ENCODE measurements at places on chromosomes 4 and X.

GRCh38 chr4:32207456-32207855, 1487.3 kb downstream of the PCDH7 start:
- no peak overlapping the region for H3K27ac ChIP-seq
- H3K4me1 ChIP-seq, result no peaks in the 10 kb centered on the region
- H3K27me3 ChIP-seq, result no peaks in the 10 kb centered on the region

DNA sequence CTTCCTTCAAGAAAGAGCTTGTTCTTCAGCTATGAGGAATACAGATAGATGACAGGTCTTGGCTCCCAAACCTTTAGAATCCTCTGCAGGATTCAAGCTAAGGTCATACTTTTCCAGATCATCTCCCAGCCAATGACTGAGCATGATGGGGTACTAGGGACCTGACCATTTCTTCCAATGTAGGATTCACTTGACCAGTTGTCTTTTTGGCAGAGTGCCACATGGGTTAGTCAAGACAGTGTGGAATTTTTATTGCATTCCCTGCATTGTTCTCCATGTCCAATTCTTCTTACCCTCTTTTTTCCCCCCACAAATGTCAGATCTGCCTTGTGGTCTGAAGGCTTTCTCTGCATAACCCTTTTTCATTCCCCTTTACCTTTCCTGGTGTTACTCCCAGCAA, 99.5 kb downstream of the CCSER1 start:
- no peak for DNase-seq
- no peak overlapping the region for H3K4me3 ChIP-seq
- no peaks in the 10 kb centered on the region for H3K27me3 ChIP-seq
- no peaks in the 10 kb centered on the region for H3K4me1 ChIP-seq
- H3K27ac ChIP-seq, result no peak overlapping the region

- no peaks in the 10 kb centered on the region for H3K27me3 ChIP-seq
- no peaks in the 10 kb centered on the region for H3K36me3 ChIP-seq
- no peak for DNase-seq
These were observed 408.2 kb downstream of the SMARCA1 start for GRCh38 chrX:129115104-129115503.

DNA sequence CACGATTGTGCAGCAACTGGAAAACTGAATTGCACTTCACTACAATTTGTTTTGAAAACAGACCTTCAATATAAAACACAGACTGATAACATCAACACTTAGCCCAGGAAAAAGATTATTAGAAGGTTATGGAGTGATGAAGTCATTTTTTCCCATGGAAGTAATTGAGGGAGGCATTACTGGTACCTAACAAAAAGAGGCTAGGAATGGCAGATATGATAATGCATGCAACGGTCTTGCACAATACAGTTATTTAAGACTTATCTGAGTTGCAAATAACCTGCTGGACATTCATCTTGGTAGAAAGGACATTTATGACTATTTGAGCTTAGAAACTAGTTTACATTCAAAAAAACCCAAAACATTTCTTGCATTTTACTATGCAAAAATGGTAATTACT, 1031.9 kb downstream of the FAT4 start:
- H3K4me1 ChIP-seq, result no peaks in the 10 kb centered on the region
- H3K27ac ChIP-seq, result no peak overlapping the region
- no peak for DNase-seq
- no peak overlapping the region for H3K4me3 ChIP-seq
- H3K36me3 ChIP-seq, result no peaks in the 10 kb centered on the region

DNA sequence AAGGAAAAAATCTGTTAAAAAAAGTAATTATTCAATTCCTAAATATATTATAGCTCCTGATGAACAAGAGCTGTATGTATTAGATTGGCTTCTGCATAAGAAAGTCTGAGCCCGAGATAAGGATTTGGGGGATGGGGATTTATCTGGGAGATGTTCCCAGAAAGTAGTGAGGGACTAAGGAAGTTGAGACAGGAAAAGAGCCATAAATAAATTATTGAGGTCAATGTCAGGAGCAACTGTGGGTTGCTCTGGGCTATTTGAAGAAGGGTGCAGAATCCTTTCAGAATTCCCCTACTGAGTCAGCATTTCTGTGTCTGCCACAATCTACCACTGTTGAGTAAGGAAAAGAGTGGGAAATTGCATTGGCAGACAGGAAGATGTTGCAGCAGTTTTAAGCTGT, 3.1 kb upstream of the TDO2 start:
- no peaks in the 10 kb centered on the region for H3K27me3 ChIP-seq
- H3K27ac ChIP-seq, result peak overlapping the region; percentile 14
- H3K4me1 ChIP-seq, result no peaks in the 10 kb centered on the region
- no peaks in the 10 kb centered on the region for H3K36me3 ChIP-seq
- no peak overlapping the region for H3K4me3 ChIP-seq

DNA sequence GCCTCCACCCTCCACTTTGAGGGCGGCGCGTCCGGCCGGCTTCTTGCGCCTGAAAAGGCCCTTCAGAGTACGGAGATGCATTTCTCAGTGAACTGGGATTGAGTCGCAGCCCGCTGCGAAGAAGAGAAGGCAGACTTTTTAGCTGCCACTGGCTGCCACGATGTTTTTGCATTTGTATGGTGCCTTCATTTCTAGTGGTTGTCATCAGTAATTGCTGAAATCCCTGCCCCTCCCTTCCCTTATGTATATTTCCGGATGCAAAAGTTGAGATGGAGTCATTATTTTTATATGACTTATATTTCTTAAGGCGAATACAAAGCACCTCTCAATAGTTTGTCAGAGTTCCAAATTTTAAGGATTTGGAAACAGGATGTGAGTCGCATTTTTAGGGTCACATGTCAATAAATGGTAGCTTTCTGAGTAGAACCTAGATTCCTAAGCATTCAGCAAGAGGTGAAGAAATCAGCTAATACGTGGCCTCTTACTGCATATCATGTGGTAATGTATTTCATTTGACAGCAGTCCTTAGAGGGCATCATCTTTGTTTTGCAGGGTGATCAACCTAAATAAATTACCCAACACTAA, 658 bp downstream of the ATP6AP2 start:
- H3K27me3 ChIP-seq, result no peaks in the 10 kb centered on the region
- H3K4me1 ChIP-seq, result no peaks in the 10 kb centered on the region
- peak overlapping the region; percentile 81 for H3K27ac ChIP-seq
- DNase-seq, result no peak
- peak overlapping the region; percentile 64 for H3K4me3 ChIP-seq

DNA sequence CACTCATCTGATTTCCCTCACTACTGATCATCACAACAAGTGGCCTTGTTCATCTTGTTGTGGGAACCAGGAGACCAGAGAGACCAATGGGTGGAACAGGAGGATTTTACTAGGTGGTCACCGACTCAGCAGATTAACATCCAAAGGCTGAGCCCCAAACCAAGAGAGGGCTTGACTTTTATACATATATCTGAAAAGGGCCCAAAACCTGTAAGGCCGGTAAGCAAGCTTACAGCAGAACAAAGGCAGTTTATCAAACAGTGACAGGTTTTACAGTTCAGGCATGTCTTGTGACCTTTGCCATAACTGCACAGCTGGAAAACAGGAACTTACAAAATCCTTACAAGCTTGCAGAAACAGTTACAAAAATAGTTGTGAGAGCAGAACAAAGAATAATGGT, 195.9 kb downstream of the OR13H1 start:
- no peaks in the 10 kb centered on the region for H3K36me3 ChIP-seq
- H3K27me3 ChIP-seq, result no peaks in the 10 kb centered on the region
- H3K4me1 ChIP-seq, result no peaks in the 10 kb centered on the region
- DNase-seq, result no peak

GRCh38 chr4:93373893-93374860, 454.4 kb upstream of the ATOH1 start:
- H3K36me3 ChIP-seq, result no peaks in the 10 kb centered on the region
- no peaks in the 10 kb centered on the region for H3K4me1 ChIP-seq
- H3K27ac ChIP-seq, result no peak overlapping the region
- H3K27me3 ChIP-seq, result no peaks in the 10 kb centered on the region
- no peak overlapping the region for H3K4me3 ChIP-seq

GRCh38 chrX:107674480-107675364, 46.4 kb downstream of the PRPS1 start:
- H3K4me3 ChIP-seq, result peak overlapping the region; percentile 52
- H3K36me3 ChIP-seq, result no peaks in the 10 kb centered on the region
- H3K27me3 ChIP-seq, result no peaks in the 10 kb centered on the region
- no peak for DNase-seq
- H3K27ac ChIP-seq, result peak overlapping the region; percentile 99

DNA sequence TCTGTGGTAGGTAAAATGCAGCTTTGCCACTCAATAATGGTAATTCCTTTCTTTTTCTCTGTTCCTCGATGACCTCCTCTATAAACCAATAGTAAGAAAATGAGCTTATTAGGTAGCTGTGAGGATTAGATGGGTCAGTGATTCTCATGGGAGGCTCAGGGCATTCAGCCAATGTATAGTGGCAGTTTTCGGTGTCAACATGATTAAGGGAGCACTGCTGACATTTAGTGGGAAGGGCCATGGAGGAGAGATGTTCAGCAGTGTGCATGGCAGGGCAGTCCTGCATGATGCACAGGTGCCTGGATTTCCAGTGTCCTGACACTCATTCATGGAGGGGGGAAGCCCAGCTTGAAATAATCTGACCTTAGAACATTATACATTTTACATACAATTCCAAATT, 232.8 kb downstream of the PDGFC start:
- H3K36me3 ChIP-seq, result no peaks in the 10 kb centered on the region
- H3K27ac ChIP-seq, result no peak overlapping the region
- H3K4me1 ChIP-seq, result no peaks in the 10 kb centered on the region
- no peak for DNase-seq
- H3K27me3 ChIP-seq, result no peaks in the 10 kb centered on the region

Data from left lung (tissue), 14 donors.